Activated CD8-positive, alpha-beta memory T cell treated with anti-CD3 and anti-CD28 coated beads for 48 hours (primary cell): ENCODE measurements at places on chromosomes 12 and 14.

DNA sequence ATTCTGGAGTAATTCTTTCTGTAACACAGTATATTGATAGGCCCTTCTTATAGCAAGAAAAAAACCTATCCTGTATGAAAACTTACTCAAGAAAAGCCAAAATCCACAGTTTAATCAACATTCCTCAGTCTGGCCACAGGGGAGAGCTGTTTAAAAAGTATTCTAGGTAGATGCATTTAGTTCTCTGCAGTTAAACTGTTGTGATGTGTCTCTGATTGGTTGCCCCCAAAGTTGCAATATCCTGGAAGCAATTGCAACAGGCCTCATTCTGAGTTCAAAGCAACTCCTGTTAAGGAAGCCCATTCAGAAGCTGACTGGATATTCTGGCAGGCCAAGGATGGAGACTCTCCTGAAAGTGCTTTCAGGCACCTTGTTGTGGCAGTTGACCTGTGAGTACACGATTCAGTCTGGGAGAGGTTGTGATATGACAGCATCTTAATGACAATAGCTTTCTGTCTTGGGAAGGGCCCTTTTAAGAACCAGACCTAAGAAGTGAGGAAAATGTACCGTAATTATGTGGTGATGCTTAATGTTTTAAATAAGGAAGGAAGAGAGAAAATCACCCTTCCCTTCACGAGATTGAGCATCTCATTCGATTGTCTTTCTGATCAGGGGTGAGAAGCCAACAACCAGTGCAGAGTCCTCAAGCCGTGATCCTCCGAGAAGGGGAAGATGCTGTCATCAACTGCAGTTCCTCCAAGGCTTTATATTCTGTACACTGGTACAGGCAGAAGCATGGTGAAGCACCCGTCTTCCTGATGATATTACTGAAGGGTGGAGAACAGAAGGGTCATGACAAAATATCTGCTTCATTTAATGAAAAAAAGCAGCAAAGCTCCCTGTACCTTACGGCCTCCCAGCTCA is 420.7 kb downstream of the DAD1 start:
- no peak for DNase-seq

- no peak for DNase-seq
These were observed 4.5 kb downstream of the RASSF8 start for GRCh38 chr12:25962932-25963525.

GRCh38 chr12:59940631-59941342 is 345.0 kb downstream of the SLC16A7 start:
- no peak for DNase-seq

- DNase-seq = no peak
These were observed 95.0 kb downstream of the C12orf75 start for GRCh38 chr12:105425254-105426174.

GRCh38 chr14:35240231-35240630 is 52.0 kb upstream of the PSMA6 start:
- DNase-seq = no peak

- no peak for DNase-seq
These were observed 276 bp upstream of the BMAL2 start for GRCh38 chr12:27332407-27332713.
